ENCODE measurements at places on chromosomes 16 and 17. TPM values are rescaled to one million over a fixed set of nuclear protein-coding genes. Genes with fewer than 3 reads are reported as not detected.
A peak's percentile ranks its signal among the peaks of the same experiment; 100 is the strongest.

GRCh38 chr16:3149630-3150345, 15.0 kb downstream of the ZNF213 start:
- no peak for DNase-seq

- DNase-seq: no peak
Measured at GRCh38 chr17:6196355-6196754, 126.2 kb downstream of the WSCD1 start.

Gene ALOX12
- polyA plus RNA-seq: not detected

GRCh38 chr17:80795090-80795580, 196.5 kb upstream of the CHMP6 start:
- DNase-seq: no peak

GRCh38 chr17:78697554-78698343, 84.3 kb downstream of the CYTH1 start:
- DNase-seq: no peak

DNA sequence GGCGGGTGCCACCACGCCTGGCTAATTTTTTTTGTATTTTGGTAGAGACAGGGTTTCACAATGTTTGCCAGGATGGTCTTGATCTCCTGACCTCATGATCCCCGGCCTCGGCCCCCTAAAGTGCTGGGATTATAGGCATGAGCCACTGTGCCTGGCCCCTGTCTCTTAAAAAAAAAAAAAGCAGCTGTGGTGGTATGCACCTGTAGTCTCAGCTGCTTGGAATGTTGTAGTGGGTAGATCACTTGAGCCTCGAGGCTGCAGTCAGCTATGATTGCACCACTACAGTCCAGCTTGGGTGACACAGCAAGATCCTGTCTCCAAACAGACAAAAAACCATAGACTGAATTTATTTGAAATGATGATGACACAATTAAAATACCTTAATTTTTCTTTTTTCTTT, 24.3 kb downstream of the CDK12 start:
- peak; percentile 94 for DNase-seq

Gene MYL11
- 0.59 TPM for polyA plus RNA-seq

DNA sequence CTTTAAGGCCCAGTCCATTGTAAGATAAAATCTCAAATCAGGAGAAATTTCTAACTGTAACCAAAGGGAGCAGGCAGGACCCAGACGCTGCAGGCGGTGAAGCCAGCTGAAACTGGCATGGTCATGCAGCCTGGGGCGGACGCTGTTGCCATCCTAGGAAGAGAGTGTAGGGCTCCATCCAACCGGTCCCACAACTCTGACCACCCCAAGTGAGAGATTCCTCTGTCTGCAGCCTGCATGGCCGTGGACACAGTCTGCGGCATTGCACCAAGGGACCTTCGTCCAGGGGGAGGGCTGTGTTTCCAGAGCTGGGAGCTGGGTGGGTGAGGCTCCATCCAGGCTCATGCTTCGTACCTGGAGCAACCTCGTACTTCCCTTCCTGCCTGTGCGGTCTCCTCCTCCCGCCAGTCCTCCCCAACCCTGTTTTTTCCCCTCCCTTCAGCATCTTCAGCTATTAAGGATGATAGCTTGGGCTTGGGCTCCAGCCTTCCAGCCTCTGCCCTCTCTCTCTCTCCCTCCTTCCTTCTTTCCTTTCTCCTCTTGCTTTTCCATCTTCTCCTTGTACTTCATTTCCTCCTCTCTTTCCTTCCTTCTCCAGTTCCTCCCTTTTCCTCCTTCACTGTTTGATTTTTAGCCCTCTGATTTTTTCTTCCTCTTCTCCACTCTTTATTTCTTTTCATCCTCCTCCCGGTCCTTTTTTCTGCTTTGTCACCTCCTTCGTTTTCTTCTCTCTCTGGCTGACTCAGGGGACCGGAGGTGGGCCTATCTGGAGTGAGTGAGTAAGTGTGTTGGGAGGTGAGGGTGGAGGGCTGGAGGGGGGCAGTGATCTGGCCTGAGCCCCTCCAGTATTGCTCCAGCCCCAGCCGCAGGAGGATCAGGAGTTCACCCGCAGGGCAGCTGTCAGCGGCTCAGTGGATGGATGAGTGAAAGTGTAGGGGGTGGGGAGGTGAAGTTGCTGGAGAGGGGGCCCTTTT, 17.0 kb upstream of the LHX1 start:
- DNase-seq: no peak

GRCh38 chr16:73890186-73891128, 406.2 kb upstream of the PSMD7 start:
- DNase-seq: no peak

GRCh38 chr17:81298991-81299738, 4.1 kb upstream of the SLC38A10 start:
- no peak for DNase-seq

DNA sequence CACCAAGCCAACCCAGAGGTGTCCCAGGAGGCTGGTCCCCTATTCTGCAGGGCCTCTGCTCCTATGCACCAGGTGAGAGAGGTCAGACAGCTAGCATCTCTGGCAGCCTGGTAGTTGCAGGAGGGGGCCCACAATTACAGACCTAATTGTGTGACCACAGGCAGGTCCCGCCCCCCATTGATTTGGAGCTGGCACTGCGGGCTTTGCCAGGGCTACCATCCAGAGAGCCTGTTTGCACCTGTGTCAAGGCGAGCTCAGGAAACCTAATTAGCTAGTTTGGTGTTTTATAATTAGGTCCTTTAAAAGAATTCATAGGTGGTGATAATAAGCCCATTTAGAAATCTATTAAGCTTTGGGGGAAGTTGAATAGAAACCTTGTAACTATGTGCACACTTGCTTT, 90.2 kb downstream of the MRM1 start:
- no peak for DNase-seq

DNA sequence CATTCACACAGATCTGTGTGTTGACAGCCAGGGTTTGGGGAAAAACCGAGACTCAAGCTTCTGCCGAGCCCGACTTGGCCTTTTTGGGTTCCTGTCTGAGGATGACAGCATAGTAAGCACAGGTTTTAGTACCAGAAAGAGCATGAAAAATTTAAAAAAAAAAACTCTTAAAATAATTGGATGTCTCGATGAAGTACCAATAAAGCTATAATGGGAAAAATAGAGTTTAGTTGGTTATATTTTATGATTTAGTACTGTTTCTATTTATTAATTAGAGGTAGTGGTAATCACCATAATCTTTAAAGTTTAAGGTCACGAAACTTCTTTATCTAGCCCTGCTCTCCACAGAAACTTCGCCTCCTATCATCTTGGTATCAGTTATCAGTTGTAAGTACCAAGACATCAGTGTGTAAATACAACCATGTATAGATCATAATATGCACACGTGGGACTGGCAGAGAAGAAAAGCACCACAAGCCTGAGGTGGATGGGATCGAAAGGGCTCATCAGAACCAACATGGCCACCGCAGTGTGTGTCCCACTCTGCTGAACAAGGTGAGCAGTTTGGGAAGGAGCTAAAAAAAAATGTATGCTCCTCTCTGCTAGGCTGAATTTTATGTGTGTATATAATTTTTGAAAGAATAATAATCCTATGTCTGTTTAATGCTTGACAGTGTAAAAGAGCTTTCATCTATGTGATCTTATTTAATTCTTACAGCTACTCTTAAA, 14.4 kb upstream of the EEF2K start:
- no peak for DNase-seq

GRCh38 chr17:56064506-56064905, 88.8 kb upstream of the ANKFN1 start:
- no peak for DNase-seq

DNA sequence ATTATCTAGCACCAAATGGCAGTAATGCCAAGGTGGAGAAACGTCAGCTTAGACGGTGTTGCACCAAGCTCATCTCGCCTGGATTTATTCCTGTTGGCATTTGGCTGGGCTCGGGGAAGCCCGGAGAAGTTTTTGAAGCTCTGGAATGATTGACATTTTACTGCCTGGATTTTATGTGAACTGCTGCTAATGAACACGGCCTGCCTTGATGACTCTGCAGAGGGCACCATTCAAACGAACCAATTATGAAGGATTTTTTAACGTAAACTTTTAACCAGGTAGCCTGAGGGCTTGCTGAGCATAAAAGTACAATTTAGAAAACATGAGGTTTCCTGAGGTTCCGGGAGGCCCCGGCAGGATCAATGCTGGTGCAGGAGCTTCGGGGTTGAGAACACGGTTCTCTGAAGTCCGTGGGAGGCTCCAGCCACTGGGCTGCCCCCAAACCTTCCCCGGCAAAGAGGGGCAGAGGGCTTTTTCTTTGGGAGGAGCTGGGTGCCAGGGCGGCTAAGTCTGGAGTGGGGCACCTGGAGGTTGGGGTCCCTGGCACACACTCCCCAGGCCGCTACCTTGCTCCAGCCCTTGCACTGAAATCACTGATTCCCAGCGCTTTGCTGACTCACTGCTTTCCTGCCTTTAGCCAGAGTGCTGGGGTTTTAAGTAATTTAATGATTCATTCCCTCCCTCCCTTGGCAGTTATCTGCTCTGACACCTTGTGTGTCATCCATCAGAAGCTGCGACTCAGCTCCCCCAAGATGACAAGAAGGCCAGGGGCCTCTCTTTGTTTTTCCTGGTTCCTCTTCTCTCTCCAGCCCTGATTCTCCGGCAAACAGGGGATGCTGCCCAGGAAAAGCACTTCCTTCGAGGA, 161.2 kb upstream of the IRX3 start:
- DNase-seq: no peak

- DNase-seq: no peak
Measured at GRCh38 chr17:82320140-82320840, 2.9 kb upstream of the CD7 start.

GRCh38 chr16:31009120-31009519, 1.3 kb downstream of the STX1B start:
- no peak for DNase-seq

DNA sequence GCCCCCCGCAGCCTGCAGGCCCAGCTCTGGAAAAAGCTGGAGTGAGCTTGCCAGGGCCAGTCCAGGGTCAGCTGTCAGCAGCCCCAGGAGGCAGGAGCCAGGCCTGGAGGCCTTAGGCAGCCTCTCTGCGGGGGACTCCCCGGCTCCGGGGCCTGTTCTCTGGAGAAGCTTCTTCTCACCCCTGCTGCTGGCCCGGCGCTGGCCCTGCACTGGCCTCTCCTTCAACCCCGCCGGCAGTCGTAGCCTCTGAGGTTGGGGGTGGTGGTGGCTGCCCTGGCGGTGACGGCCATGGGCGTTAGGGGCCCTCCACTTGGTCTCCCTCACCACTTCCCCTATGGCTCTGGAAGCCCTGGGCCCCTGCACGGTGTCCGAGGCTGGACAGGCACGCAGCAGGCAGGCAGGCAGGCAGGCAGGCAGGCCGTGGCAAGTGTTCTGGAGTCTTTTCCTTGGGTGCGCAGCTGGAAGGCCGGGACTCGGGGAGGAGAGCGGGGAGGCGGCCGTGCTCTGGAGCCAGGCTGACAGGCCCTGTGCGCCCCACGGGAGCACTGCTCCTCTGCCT, 2.1 kb downstream of the FOXF1 start:
- DNase-seq: no peak

Gene MED1
- polyA plus RNA-seq: 22.9 TPM

GRCh38 chr17:33848433-33848832, 406.7 kb upstream of the CCL2 start:
- no peak for DNase-seq

Gene KRTAP3-2
- polyA plus RNA-seq: not detected

GRCh38 chr17:81580481-81580880, 28.3 kb upstream of the FAAP100 start:
- no peak for DNase-seq

DNA sequence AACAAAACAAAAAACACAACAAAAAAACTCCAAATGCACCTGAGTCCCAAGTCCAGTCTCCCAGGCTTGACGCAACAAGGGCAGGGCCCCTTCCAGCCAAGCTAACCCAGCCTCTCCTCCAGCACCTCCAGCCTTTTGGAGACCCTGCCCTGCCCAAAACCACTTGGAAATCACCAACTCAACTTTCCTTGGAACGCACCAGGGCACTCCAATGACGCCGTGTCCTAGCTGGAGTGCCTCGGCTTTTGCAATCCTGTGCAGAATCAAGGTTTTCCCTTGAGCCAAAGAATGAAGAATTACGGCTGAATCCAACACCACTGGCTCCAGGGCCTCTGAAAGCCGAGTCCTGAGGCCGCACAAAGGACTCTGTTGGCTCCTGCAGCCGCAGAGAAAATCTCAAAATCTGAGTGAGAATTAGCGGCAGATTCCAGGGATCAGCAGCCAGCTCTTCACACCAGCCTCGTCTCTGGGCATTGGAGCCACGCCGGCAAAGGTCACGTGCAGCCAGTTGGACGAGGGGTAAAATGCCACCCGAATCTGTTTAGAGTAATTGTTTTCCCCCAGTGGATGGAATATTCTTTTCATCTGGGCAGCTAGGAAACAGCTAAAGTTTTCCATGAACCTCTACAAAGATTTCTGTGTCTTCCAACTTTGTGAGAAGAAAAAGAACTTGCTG, 9.7 kb upstream of the BAIAP2 start:
- DNase-seq: no peak

- DNase-seq: no peak
Measured at GRCh38 chr16:76443973-76444372, 166.8 kb downstream of the CNTNAP4 start.

- DNase-seq: peak; percentile 81
Measured at GRCh38 chr16:17828012-17828411, 357.3 kb upstream of the XYLT1 start.

DNA sequence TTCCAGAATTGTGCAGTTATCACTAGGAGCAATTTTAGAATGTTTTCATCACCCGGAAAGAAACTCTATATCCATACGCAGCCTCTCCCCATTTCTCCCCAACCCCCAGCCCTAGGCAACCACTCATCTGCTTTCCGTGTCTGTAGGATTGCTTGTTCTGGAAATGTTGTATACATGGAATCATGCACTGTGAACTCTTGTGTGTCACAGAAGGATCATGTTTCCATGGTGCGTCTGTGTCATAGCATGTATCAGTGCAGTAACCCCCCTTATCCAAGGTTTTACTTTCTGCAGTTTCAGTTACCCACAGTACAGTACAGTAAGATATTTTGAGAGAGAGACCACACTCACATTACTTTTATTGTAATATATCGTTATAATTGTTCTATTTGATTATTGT, 299.4 kb downstream of the CPPED1 start:
- DNase-seq: no peak

DNA sequence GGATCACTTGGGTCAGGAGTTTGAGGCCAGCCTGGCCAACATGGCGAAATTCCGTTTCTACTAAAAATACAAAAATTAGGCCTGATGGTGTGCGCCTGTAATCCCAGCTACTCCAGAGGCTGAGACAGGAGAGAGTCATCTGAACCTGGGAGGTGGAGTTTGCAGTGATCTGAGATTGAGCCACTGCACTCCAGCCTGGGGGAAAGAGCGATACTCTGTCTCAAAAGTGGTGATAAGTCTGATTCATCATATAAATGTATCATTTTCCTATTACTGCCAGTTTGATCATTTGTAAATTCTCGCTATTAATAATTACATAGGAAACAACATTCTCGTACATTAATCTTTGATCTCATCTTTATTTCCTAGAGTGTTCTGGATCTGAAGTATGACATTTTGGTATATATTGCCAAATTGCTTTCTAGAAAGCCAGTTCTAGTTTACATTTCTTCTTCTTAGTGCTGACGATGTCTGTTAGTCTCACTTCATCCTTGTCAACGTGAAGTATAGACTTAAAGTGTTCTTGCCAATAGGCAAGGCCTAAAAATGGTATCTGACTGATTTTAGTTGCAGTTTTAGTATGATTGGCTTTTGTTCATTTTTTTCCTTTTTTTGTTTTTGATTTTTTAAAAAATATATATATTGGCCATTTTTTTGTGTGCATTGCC, 9.7 kb downstream of the RABEP1 start:
- no peak for DNase-seq

Measured in BJ (cell line).